ENCODE measurements at places on chromosomes 7 and 10.

- DNase-seq, result no peak
Measured at GRCh38 chr7:36736090-36736898, 12.0 kb upstream of the AOAH start.

DNA sequence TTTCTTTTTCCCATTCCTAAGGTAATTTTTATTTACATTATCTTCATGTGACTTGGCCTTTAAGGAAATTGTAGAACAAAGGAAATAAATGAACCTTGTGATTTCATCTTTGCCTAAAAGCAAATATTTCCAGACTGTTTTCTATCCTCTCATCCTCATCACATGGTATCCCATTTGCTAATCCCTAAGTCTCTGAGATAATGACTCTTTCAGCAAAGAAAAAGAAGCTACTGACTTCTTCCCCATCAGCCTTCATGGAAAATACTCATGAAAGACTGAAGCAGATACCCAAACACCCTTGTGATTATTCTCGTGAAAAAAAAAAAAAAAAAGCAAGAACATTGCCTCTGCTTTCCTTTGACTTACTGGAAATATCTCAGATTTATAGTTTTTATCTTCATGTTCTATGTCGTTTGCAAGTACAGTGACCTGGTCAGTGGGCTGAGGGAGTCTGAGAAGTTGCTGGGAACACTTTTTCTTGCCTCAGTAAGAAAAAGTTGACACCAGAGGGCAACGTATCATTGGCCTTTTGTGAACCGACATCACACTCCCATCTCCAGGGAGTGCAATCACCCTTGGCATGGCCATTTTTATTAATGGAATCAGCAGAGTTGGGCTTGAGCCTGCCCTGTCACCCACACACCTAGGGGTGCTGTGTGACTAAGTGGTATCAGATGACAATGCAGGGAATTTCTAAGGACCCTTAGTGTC, 246.0 kb upstream of the KMT2E start:
- peak; percentile 88 for DNase-seq

DNA sequence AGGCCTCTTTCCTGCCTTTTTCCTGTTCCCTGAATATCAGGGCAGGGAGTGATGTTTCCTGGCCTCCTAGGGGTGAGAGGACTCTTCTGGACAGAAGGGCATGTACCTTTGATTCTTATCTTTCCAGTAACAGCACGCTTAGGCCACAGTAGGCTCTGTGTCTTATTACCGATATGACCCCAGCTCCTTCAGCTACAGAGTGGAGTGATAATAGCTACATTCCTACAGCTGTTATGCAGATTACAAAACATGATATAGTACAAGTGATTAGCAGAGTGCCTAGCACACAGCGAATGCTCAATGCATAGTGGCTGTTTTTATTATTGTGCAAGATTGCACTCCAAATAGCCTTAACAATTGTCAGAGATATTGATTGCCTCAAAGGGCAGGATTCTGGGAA, 574.2 kb downstream of the CCSER2 start:
- DNase-seq, result no peak

GRCh38 chr7:78125884-78126283, 327.3 kb downstream of the PHTF2 start:
- no peak for DNase-seq

GRCh38 chr10:43075612-43076003, 1.3 kb upstream of the RET start:
- DNase-seq, result no peak

- no peak for DNase-seq
Measured at GRCh38 chr10:72081772-72082590, 6.4 kb downstream of the SPOCK2 start.

DNA sequence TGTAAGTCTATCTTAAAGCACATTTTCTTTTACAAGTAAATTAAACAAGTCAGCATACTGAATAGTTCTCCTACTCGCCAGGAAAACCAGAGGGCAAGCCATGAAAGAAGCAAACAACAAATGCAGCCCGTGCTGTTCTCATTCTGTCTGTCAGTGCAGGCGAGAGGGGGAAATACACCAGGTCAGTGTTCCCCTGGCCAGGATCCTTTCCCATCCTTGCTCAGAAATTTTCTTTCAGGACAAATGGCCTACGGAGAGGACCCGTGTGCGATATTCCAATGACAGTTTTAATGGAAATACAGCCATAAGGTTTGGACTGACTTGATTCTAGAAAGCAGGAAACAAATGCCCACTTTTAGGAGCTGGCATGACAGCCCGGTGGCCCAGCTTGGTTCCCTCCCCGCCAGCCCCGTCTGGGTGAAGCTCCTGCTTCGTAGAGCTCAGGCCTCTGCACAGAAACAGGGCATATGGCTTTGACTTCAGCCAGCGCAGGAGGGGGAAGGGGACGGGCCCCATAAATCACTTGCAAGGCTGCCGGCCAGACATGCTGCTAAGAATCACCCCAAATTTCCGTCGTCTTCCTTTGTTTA, 67.8 kb downstream of the FRMD4A start:
- no peak for DNase-seq

- no peak for DNase-seq
Measured at GRCh38 chr7:117673367-117673766, 193.5 kb downstream of the CFTR start.

DNA sequence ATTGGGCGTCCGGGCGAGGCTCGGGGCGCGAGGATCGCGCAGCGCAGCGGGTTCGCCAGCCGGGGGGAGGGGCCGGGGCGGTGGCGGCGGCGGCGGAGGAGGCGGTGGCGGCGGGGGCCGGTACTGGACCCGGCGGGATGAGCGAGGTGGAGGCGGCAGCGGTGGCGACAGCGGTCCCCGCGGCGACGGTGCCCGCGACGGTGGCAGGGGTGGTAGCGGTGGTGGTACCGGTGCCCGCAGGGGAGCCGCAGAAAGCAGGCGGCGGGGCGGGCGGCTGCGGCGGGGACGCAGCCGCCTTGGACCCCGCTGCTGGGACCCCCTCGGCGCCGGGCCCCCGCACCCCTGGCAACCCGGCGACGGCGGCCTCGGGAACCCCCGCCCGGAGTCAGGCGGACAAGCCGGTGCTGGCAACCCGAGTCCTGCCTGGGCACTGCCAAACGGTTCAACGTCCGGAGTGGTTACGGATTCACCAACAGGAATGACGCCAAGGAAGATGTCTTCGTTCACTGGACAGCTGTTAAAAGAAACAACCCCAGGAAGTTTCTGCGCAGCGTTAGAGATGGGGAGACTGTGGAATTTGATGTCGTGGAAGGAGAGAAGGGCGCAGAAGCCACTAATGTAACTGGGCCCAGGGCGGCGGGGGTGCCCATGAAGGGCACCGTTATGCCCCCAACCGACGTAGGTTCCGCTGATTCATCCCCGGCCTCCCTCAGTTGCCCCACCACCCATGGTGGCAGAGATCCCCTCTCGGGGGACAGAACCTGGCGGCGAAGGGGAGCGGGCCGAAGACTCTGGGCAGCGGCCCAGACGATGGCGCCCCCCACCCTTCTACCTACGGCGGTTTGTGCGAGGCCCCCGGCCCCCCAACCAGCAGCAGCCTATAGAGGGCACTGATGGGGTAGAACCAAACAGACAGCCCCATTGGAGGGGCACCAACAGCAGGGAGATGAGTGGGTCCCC, 100.3 kb upstream of the CPXM2 start:
- DNase-seq, result no peak

Data from COLO829 (cell line).